HCT116 (cell line): ENCODE measurements at places on chromosomes 11 and 22.
A peak's percentile ranks its signal among the peaks of the same experiment; 100 is the strongest.

DNA sequence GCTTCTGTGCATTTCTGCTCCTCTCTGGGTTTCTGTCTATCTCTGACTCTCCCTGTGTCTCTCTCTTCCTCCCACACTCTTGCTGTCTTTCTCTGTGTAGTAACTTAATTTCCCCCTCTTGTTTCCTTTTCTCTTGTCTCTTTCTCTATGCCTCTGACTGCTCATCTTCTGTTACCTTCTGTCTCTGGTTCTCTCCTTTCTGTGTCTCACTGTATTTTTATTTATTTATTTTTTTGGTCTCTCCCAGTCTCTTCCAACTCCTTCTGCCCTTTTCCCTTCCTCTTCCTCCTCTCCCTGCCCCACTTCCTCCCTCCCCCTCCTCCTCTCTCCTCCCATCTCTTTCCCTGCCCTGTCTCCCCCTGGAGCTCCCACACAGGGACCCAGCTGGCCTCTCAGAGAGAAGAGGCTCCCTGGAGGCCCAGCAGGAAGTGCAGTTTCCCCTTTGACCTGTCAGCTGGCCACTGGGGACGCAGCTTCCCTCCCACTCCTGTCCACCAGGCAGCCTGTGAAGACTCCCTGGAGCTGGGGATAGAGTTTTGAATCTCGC, 38.3 kb upstream of the MYH9 start:
- no peak for DNase-seq

- DNase-seq, result no peak
Observed at GRCh38 chr11:110059706-110060463, 33.3 kb upstream of the ZC3H12C start.

DNA sequence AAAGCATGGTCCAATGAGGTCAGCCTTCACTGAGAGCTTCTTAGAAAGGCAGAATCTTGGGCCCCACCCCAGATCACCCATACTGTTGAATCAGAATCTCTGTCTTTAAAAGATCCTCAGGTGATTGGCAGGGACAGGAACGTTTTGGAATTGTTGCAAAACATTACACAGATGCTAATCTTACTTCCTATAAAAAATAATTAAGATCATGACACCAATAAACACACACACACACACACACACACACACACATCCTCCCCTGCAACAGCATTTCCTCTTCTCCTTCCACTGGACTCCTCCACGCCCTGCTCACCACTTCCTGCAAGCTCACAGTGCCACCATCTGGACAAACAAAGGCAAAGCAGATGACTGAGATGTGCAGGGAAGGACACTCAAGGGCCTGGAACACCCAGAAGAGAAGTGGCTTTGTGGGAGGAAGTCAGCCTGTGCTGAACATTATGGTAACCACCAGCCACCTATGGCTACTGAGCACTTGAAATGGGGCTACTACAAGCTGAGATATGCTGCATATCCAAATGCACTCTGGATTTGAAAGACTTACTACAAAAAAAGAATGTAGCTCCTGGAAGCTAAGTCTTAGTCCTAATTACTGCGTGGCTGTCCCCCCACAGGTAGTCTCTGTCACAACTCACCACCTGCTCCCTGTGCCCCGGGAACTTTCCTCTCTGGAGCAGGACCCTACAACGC, 65.6 kb downstream of the BTG4 start:
- DNase-seq, result peak; percentile 85

DNA sequence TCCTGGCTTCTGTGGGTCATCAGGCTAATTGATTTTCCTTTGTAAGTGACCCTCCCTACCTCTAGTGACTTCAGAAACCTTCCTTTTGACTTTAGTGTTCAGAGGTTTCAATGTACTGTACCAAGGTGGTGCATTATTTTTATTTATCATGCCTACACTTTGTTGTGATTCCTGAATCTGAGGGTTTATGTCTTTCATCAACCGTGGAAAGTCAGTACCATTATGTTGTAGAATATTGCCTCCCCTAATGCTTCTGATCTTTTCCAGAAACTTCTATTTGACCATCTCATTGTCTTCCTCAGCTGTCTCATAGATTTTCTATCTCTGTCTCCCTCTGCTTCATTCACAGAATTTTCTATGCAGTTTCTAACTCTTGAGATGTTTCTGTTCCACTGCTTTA, 105.5 kb downstream of the KCNQ1OT1 start:
- DNase-seq, result no peak

DNA sequence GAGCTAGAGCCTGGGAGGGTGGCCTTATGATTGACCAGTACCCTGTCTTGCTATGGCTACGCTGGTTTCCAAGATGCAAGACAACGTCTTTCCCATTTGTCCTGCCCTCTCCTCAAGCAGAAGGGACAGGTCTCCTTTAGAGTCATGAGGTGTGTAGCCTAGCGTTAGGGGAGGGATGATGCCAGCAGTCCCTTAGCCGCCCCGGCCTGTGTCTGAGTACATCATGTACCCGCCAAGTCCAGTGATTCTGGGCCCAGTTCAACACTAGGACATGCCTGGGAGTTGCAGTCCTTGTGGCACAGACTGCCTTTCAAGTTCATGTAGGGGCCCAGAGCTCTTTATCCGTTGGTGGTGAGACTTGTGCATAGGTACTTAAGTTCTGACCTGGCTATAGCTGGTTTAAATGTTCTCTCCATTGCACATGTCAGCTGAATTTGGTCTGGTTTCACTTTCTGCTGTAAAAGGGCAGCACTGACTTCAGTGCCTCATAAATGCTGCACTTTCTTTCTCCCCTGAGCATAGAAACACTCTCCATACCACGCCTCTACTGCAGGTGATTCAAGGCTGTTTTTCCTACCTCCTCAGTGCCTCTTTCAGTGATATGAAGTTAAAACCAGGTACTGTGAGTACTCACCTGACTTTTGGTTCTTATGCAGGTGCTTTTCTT, 151.1 kb downstream of the METTL15 start:
- no peak for DNase-seq

- no peak for DNase-seq
Observed at GRCh38 chr11:36222831-36223635, 66.2 kb downstream of the COMMD9 start.

DNA sequence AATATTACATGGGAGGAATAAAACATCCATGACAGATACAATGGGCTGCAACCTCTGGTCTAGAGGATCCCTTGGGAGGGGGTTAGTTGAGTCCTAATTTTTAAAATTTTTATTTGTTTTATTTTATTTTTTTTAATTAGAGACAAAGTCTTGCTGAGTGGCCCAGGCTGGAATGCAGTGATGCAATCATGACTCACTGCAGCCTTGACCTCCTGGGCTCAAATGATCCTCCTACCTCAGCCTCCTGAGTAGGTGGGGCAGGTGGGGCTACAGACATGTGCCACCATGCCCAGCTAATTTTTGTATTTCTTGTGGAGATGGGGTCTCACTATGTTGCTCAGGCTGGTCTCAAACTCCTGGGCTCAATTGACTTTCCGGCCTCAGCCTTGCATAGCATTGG, 43.1 kb downstream of the FDX1 start:
- no peak for DNase-seq

DNA sequence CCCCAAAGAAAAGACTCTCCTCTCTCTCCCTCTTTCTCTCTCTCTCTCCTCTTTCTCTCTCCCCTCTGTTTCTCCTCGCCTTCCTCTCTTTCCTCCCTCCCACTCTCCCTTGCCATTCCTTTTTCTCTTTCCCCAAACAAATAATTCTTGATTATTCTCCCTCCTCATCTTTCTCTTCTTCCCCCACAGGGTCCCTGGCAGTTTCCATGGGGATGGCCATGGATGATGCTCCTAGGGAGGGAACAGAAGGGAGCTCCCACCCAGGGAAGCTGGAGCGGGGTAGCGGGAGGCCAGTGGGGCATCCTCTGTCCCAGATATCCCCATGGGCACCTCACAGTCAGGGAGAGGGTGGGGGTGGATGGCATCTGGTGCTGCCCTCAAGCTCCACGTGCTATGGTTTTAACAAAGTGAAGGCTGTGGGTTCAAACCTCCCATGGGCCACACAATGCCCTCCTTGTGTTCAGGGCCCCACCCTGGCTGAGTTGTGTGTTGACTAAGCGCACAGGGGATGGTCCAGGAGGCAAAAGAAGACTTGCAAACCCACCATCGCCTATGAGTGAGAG, 266.4 kb downstream of the BUD13 start:
- no peak for DNase-seq

DNA sequence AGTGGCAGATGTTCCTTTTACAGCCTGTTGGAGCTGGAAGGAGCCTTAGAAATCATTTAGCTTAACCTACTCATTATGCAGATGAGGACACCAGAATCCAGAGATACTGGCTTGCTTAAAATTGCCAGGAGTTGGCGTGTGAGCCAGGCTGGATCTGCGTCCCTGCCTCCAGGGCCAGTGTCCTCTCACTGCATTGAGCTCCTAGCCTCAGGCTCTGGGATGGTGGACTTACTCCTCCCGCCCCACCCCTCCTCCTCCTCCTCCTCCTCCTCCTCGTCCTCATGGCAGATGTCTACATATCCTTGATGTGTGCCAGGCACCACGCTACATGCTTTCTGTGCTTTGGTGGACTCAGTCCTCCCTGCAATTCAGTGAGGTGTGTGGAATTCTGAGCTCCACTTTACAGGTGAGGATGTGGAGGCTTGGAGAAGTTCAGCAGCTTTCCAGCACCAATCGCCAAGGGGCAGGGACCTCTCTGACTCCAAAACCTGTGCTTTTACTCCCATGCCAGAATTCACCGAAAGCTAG, 24.1 kb downstream of the ADAMTS15 start:
- DNase-seq, result no peak

- DNase-seq, result no peak
Observed at GRCh38 chr11:24709928-24710565, 213.2 kb downstream of the LUZP2 start.

- DNase-seq, result no peak
Observed at GRCh38 chr11:22668005-22668796, 1.8 kb downstream of the GAS2 start.

DNA sequence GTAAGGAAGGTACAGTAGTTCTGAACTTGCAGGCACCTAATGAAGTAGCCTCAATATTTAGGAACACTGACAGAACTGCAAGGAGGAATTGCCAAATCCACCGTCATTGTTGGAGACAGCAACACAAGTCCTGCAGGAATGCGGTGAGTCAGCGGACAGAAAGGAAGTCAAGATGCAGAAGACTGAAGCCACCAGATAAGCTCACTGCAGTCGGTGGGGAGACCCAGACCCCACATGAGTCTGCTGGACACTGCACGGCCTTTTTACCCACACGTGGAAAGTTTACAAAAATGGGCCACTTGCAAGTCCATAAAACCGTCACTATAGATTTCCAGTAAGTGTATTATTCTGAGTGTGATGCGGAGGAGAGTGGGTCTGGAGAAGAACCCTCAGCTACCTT, 1471.6 kb downstream of the TBC1D22A start:
- DNase-seq, result no peak

GRCh38 chr22:30833322-30833721, 135.3 kb downstream of the MORC2 start:
- no peak for DNase-seq

- no peak for DNase-seq
Observed at GRCh38 chr11:113818426-113818825, 38.8 kb downstream of the CLDN25 start.

DNA sequence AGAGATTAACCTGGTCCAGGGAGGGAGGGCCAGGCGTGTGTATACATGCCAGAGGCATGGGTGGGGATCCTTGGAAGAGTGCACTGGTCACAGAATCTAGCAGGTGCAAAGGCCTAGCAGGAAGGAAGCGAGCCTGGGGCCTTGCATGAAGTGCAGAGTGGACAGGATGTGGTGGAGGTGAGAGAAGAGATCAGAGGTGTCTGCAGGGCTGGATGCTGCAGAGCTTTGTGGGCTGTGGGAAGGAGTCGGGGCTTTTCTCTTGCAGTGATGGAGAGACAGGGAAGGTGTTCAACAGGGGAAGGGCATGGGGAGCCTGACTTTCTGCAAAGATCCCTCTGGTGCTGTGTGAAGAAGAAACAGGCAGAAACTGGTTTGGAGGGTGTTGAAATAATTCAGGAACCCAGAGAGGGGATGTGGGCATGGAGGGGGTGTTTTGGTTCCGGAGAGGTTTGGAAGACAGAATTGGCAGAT, 2.5 kb upstream of the TPST2 start:
- DNase-seq, result no peak

- DNase-seq, result no peak
Observed at GRCh38 chr11:57896361-57897145, 127.1 kb upstream of the OR9Q1 start.

DNA sequence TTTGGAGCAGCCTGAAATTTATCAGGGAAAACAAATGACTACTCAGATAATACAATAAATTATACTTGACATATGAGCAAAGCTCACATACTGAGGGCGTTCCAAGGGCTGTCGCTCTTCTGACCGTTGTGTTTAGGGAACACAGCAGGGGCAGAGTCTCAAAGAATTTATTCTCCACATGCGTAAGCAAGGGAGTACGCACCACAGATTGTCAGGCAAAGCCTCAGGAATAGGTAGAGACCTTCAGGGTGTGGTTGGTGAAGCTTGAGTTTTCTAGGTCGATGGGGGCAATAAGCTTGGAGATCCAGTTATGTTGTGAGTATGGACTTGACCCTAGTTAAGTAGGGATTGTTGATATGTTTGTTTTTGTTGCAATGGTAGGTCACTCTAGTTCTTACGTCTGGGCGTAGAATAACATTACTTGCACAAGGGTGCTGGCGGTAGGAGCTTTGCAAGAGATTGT, 830 bp downstream of the ACAT1 start:
- DNase-seq, result no peak

- DNase-seq, result no peak
Observed at GRCh38 chr11:2525166-2525861, 80.5 kb downstream of the KCNQ1 start.

DNA sequence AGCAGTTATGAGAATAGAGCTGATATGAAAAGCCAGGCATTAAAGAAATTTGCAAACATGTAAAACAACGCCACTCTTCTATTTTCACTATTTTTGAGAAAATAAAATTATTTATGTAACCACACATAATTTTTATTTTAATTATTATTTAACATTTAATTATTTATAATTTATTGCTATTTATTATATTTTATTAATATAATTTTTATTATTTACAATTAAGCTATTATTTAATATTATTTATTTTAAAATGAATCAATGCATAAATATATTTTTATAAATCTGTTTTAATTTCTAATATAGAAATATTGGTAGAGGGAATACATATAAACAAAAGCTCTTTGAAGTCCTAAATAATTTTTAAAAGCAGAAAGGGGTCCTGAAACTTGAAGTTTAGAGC, 36.7 kb downstream of the KIF18A start:
- DNase-seq, result no peak

- no peak for DNase-seq
Observed at GRCh38 chr22:48096851-48097665, 1334.6 kb downstream of the TBC1D22A start.

DNA sequence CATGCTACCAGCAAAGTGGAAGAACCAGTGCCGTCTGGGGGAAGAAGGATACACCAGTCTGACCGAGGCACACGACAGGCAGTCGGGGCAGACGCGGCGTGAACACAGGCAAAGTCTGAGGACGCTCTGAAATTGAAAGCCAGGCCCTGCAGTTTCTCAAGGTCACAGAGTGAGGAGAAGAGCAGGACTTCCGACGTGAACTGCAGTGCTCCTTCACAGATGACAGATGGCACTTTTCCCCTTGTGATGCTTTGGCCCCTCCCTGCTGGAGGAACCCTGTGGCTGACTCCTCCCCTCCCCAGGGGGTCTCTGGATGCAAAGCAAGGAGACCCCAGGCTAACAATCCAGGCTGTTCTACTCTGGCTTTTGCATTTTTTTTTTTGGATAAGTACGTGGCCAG, 19.6 kb upstream of the JAM3 start:
- no peak for DNase-seq

- DNase-seq, result no peak
Observed at GRCh38 chr11:115213007-115213406, 291.2 kb downstream of the CADM1 start.

GRCh38 chr11:72851726-72852125, 37.5 kb downstream of the ATG16L2 start:
- DNase-seq, result no peak

- DNase-seq, result no peak
Observed at GRCh38 chr11:80861193-80861592, 1420.4 kb upstream of the TENM4 start.
